ENCODE measurements at places on chromosomes 1 and 21.

- DNase-seq = peak; percentile 50
These were observed 7.6 kb downstream of the EPHX4 start for GRCh38 chr1:92037400-92037799.

- no peak for DNase-seq
These were observed 243.8 kb downstream of the MATN1 start for GRCh38 chr1:30479575-30479974.

- no peak for DNase-seq
These were observed 387.6 kb downstream of the LTN1 start for GRCh38 chr21:28604946-28605537.

DNA sequence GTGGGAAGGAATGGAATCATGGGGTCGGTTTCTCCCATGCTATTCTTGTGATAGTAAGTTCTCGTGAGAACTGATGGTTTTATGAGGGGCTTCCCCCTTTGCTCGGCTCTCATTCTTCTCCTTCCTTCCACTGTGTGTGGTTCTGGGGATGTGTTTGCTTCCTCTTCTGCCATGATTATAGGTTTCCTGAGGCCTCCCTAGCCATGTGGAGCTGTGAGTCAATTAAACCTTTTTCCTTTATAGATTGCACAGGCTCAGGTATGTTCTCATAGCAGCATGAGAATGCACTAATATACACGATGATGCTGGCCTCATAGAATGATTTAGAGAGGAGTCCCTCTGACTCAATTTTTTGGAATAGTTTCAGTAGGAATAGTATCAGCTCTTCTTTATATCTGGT lies 195.4 kb upstream of the IVNS1ABP start:
- DNase-seq = no peak

- DNase-seq = peak; percentile 92
These were observed 58.1 kb downstream of the PRKCZ start for GRCh38 chr1:2108213-2108876.

GRCh38 chr1:29835874-29836273 lies 599.6 kb downstream of the PTPRU start:
- peak; percentile 53 for DNase-seq

GRCh38 chr1:193309936-193310475 lies 123.6 kb upstream of the B3GALT2 start:
- DNase-seq = no peak

GRCh38 chr1:77250126-77250525 lies 30.9 kb upstream of the PIGK start:
- no peak for DNase-seq

DNA sequence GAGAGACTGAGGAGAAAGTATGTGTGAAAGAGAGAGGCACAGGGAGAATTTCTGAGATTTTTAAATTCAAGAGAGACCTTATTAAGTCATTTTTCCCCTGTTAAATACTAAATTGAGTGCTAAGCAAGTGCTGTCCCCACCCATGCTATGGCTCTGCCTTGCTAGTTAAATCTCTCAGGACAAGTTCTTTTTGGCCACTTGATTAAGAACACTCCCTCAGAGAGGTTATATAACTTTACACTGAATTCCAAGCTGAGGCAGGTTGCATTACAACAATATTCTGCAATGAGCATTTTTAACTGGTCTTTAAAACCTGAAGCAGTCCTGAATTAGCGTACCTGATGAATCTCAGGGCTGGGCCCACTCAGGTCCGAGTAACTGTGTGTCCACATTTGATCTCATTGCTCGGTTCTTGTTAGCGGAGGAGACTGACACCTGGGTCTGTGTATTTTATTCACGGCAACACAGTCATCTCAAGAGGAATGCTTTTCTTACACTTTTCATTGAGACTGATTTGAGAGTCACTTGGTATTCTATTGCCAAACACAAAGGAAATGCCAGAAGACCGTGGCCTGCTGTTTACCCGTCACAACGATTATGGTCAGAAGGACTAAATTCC lies 187.6 kb upstream of the ST6GALNAC5 start:
- DNase-seq = no peak

DNA sequence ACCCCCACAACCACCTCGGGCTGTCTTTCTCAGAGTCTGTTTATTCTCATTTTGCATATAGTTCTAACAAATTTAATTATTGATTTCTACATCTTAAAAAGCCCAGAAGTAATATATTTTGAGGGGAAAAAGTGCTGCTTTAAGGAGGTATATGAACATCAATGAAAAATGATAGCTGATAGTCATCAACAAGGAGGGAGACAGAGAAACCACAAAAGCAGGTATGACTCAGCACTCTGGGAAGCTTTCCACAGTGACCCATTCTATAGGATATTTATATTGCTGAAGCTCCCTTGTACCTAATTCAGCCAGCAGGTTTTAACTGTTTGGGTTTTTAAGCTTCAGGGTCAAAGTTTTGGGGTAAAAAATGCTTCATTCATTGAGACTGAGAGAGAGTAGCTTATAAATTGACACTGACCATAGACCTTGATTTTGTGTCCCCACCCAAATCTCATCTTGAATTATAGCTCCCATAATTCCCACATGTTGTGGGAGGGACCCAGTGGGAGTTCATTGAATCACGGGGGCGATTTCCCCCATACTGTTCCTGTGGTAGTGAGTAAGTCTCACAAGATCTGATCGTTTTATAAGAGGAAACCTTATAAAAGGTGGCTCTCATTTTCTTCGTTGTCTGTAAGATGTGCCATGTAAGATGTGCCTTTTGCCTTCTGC lies 27.4 kb downstream of the VANGL1 start:
- DNase-seq = no peak

- DNase-seq = no peak
These were observed 37.2 kb downstream of the PBX1 start for GRCh38 chr1:164596172-164596571.

DNA sequence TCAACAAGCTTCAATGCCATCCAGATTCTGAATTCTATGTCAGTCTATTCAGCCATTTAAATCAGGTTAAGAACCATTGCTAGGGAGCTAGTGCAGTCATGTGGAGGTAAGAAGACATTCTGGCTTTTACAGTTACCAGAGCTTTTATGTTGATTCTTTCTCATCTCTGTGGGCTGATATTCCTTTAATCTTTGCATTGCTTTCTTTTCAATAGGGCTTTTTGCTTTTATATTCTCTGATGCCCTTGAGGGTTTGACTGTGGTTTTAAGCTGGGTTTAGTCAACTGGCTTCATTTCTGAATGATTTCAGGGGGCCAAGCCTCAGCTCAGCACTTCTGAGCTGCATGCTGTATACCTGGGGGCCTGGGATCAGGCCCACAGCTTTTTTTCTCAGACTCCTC lies 51.0 kb upstream of the GORAB start:
- no peak for DNase-seq

DNA sequence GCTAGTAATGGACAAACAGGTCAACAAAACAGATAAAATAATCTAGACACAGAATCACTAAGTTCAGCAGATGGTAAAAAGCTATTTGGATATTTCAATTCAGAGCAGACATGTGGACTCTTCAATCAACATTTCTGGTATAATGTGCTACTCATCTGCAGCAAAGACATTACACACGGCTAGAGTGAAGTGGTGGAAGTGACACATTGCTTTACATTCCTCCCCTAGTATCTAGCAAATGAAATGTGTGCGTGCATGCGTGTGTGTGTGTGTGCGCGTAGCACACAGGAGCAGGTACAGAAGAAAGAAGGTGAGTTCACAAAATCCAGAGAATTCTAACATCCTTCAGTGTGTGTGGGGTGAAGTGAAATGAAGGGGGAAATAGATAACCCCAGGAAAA lies 8.3 kb downstream of the AHCTF1 start:
- DNase-seq = no peak

DNA sequence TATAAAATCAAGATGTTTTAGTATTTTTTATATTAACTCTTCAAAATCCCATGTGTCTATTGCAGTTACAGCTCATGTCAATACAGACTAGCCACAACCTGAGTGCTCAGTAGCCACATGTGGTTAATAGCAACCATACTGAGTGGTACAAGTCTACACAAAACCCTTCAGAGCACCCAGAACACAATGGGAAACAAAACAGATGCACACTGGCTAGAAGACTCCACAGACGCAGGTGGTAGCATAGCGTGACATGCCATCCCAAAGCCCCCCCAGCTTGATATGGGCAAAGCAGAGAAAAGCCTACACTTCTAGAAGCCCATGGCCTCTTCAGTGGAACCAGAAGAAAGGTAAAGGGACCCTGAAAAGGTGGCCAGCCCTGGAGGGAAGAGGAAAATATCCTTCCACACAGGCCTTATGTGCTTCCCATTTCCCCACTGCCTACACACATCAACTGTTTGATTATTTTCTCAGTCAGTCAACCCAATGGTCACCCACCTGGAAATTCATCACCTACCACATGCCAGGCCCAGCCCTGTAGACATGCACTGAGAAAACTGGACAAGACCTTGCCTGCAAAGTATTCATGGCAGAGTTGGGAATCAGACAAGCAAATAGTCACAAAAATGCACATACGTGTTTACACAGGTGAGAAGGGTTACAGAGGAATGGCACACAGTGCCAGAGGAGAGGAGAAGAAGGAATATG lies 175.0 kb downstream of the VAV3 start:
- no peak for DNase-seq
